ENCODE measurements at places on chromosomes 2 and 18.

- no peak for DNase-seq
Observed at GRCh38 chr2:20141056-20141762, 83.7 kb downstream of the SDC1 start.

- no peak for DNase-seq
Observed at GRCh38 chr2:226649871-226650660, 149.6 kb downstream of the IRS1 start.

DNA sequence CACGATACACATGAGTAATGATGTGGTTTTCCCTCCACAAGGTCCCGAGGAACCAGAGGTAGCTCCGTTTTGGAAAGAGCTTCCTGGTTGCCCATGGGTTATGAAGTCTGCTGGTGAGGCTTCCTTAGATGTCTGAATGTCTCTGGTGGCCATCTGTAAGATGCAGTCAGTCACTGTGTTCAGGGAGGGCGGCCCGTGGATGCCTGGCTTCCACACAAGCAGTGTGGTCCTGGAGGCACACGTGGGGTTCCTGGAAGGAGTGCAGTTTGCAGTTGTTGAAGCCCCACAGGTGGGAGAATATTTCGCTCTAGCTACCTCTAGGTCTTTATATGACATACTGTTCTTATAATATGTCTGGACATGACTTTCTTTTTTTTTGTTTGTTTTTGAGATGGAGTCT lies 209.0 kb downstream of the FAM210A start:
- DNase-seq: no peak

DNA sequence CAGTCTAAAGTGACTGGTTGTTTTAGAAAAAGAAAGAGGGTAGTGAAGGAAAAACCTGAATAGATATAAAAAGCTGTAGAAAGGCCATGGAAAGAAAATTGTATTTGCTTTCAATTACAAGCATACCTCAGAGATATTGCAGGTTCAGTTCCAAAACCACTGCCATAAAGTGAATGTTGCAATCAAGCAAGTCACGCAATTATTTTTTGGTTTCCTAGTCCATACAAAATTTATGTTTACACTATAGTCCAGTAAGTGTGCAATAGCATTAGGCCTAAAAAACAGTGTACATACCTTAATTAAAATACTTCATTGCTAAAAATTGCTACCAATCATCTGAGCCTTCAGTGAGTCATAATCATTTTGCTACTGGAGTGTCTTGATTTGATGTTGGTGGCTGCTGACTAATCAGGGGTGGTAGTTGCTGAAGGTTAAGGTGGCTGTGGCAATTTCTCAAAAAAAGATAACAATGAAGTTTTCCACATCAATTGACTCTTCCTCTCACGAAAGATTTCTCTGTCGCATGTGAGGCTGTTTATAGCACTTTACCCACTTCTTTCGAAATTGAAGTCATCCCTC lies 2003.8 kb upstream of the PIK3C3 start:
- DNase-seq: no peak

DNA sequence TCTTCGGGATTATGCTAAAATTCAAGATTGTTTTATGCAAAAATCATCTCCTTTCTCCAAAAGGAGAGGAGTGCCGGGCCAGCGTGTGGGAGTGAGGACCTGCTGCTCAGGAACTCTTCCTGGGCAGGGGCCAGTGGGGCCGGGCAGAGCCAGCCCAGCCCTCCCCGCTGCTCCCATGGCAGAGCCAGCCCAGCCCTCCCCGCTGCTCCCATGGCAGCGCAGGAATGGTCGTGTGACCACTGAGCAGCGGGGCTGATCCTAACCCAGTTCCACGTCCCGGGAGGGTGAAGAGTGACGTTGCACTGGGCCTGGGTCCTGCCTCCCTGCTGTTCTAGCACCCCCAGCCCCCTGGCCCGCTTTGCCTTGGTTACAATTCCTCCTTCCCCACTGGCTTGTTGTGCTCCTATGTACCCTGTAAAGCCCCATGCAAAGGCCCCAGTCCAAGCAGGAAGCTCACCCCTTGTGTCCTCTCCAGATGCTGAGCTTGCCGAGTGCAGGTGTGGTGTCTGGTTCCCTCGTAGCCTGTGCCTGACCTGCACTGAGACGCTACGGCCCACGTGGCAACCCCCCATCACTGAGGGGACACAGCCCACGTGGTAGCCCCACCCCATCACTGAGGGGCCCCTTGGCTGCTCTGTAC lies 11.4 kb upstream of the NEU4 start:
- DNase-seq: no peak

GRCh38 chr18:55314615-55315237 lies 273.3 kb downstream of the TCF4 start:
- no peak for DNase-seq

DNA sequence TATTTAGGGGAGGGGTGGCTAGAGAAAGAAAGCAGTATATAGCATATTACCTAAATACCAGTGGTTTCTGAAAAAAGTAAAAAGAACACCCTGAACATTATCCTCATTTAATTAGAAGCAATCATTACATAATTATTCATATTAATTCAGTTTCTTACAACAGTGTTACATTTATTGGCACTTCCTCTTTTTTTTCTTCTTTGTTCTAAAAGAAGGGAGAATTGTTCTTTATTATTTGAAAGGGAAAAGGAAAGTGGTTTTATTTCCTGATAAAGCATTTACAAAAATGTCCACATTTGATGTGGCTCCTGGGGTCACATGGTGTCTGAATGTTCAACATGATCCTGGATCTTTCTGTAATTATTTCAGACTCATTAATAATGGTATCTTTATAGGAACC lies 254.9 kb upstream of the ZEB2 start:
- DNase-seq: no peak

- peak; percentile 95 for DNase-seq
Observed at GRCh38 chr2:200888704-200889625, at the start of the genes NIF3L1 and PPIL3. TSS of gene NIF3L1 (plus strand) at chr2:200889371. CDS start at chr2:200891944, 2,573 bp downstream. TSS of gene PPIL3 (minus strand) at chr2:200889077. CDS start at chr2:200887615, 1,462 bp downstream.

GRCh38 chr2:187988348-187988747 lies 303.3 kb upstream of the GULP1 start:
- no peak for DNase-seq

GRCh38 chr2:103986001-103986400 lies 867.9 kb upstream of the POU3F3 start:
- no peak for DNase-seq

- DNase-seq: no peak
Observed at GRCh38 chr18:68997845-68998244, 200.0 kb downstream of the CCDC102B start.

GRCh38 chr2:228658998-228659397 lies 477.5 kb upstream of the SPHKAP start:
- no peak for DNase-seq

- DNase-seq: no peak
Observed at GRCh38 chr2:240238201-240238600, 97.7 kb upstream of the OTOS start.

DNA sequence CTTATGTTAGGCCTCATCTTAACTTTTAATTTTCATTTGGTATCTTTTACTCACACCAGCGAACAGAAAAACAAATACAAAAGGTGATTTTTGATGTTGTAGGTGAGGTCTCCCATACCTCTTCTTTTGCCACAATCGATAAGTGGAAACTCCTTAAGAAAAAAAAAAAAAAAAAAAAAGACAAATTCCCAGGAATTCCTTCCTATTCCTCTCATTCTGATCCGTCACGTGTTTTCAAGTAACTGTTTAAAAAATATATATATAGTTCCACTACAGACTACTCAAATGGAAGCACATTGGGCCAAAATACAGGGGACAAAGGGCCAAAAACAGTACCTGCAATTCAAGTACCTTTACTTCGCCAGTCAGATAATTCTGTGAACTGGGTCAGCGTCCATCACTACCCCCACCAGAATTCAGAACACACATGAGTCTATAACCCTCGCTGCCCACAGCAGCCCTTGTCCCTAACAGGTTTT lies 16.5 kb downstream of the NMUR1 start:
- no peak for DNase-seq

GRCh38 chr2:47751856-47752414 lies 31.0 kb upstream of the MSH6 start:
- no peak for DNase-seq

GRCh38 chr2:73003027-73003426 lies 68.5 kb downstream of the SFXN5 start:
- no peak for DNase-seq

- DNase-seq: no peak
Observed at GRCh38 chr2:159758686-159759085, 39.3 kb downstream of the CD302 start.

Data from stimulated activated CD8-positive, alpha-beta memory T cell treated with anti-CD3 and anti-CD28 coated beads, Interleukin-15, amount 100 ng/mL, for 24 hours (primary cell).